Left lung (tissue), 14 donors: ENCODE measurements at places on chromosomes 7 and 10. TPM values are rescaled to one million over a fixed set of nuclear protein-coding genes. Genes with fewer than 3 reads are reported as not detected.

VIPR2 gene
- 0.47 TPM for total RNA-seq

SPDYE6 gene
- total RNA-seq, result not detected

OR6V1 gene
- total RNA-seq, result not detected

TDRD1 gene
- 0.29 TPM for total RNA-seq

FZD1 gene
- total RNA-seq, result 15.5 TPM

GIMAP2 gene
- total RNA-seq, result 14.7 TPM

CALY gene
- total RNA-seq, result not detected

ANXA8L1 gene
- total RNA-seq, result 7.2 TPM

PDK4 gene
- total RNA-seq, result 56.6 TPM

TNPO3 gene
- total RNA-seq, result 38.7 TPM

GRCh38 chr7:2523941-2524807, 4.6 kb downstream of the LFNG start:
- H3K36me3 ChIP-seq, result no peaks in the 10 kb centered on the region
- H3K27ac ChIP-seq, result peak overlapping the region; percentile 85
- H3K4me3 ChIP-seq, result peak overlapping the region; percentile 81
- DNase-seq, result no peak
- peaks cover 60% of the 10 kb centered on the region for H3K4me1 ChIP-seq

GRCh38 chr7:143287935-143288826, at the start of gene CASP2:
Gene CASP2 (plus strand): TSS chr7:143288351. CDS start chr7:143288456, 105 bp downstream.
- H3K27ac ChIP-seq, result peak within 1 kb of the TSS; percentile 82
- no peaks in the 10 kb centered on the region for H3K36me3 ChIP-seq
- peaks cover 26% of the 10 kb centered on the region for H3K4me1 ChIP-seq

DNA sequence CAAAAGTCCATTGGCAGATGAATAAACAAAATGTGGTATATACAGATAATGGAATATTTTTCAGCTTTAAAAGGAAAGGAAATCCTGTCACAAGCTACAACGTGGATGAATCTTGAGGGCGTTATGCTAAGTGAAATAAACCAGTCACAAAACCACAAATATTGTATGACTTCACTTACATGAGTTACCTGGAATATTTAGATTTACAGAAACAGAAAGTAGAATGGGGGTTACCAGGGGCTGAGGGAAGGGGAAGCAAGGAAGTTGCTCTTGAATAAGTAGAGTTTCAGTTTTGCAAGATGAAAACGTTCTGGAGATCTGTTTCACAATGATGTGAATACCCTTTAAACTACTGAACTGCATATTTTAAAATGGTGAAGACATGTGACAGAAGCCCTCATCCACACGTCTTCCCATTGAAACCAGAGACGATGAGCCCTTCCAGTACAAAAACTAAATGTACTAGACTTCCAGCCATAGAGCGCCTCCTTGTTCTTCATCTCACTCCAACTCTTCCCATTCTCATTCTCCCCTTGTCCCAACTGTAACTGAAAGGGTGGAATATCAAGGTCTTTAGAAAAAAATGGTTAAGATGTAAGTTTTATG, 62.4 kb downstream of the MICU1 start:
- H3K4me1 ChIP-seq, result no peaks in the 10 kb centered on the region
- no peaks in the 10 kb centered on the region for H3K27me3 ChIP-seq
- H3K27ac ChIP-seq, result peak overlapping the region; percentile 45
- H3K4me3 ChIP-seq, result no peak overlapping the region

GRCh38 chr10:91901784-91902677, 7.3 kb downstream of the FGFBP3 start:
- DNase-seq, result no peak
- no peaks in the 10 kb centered on the region for H3K36me3 ChIP-seq
- H3K27ac ChIP-seq, result peak overlapping the region; percentile 86
- no peaks in the 10 kb centered on the region for H3K27me3 ChIP-seq
- H3K4me1 ChIP-seq, result peaks cover 19% of the 10 kb centered on the region
- H3K4me3 ChIP-seq, result no peak overlapping the region

DNA sequence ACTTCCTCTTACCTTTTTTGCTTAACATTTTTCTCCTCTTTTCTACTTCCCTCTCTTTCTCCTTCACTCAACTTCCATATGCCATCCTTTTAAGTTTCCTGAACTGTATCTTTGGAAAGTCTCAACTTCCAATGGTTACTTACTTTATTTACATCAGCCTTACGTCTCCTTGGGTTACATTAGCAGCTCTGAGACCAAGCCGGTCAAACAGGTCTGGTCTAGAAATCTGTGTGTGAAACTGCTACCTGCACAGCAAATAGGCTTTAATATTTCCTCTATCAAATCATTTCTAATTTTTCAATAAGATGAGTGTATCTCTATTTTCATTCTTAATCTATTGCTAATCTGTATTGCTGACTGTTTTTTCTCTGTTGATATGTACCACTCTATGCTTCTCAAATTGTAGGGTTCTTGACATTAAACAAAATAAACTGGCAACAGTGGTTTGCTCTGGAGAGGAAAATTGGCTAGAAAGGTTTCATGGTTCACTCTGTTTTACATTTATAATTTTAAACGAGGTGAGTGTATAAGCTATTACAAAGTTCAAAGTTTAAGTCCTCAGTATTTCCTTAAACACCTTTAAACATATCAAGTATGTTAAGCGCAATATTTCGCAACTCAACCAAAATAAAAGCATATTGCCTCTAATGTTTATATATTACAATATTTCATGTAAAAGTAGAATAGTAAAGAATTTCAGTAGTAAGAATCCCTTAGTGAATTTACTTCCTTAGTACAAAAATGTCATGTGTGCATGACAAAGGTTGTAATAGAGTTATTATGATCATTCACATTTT, 3.6 kb upstream of the SEMA3C start:
- H3K27ac ChIP-seq, result no peak overlapping the region
- no peak overlapping the region for H3K4me3 ChIP-seq
- H3K4me1 ChIP-seq, result peaks cover 17% of the 10 kb centered on the region
- no peak for DNase-seq

DNA sequence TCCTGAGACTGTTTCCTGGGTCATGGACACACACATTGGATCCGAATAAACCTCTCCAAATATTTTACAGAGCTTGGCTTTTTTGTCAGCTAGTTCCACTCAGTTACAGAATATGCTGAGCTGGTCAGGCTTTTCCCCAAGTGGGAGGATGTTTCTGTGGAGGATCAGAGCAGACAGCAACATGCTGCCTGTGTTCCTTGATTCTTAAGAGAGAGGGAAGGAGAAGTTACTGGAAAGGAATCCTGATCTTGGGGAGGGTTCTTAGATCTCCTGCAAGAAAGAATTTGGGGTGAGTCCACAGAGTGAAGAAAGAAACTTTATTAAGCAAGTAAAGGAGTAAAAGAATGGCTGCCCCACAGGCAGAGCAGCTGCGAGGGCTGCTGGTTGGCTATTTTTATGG, 76.8 kb upstream of the RPA3 start:
- H3K4me1 ChIP-seq, result no peaks in the 10 kb centered on the region
- H3K36me3 ChIP-seq, result no peaks in the 10 kb centered on the region
- no peak overlapping the region for H3K4me3 ChIP-seq
- DNase-seq, result no peak
- no peaks in the 10 kb centered on the region for H3K27me3 ChIP-seq

GRCh38 chr10:102645388-102645740, 1.1 kb downstream of the TRIM8 start:
- H3K36me3 ChIP-seq, result no peaks in the 10 kb centered on the region
- peaks cover 44% of the 10 kb centered on the region for H3K4me1 ChIP-seq
- H3K27ac ChIP-seq, result peak overlapping the region; percentile 98
- peak; percentile 81 for DNase-seq
- peak overlapping the region; percentile 85 for H3K4me3 ChIP-seq
- H3K27me3 ChIP-seq, result no peaks in the 10 kb centered on the region

DNA sequence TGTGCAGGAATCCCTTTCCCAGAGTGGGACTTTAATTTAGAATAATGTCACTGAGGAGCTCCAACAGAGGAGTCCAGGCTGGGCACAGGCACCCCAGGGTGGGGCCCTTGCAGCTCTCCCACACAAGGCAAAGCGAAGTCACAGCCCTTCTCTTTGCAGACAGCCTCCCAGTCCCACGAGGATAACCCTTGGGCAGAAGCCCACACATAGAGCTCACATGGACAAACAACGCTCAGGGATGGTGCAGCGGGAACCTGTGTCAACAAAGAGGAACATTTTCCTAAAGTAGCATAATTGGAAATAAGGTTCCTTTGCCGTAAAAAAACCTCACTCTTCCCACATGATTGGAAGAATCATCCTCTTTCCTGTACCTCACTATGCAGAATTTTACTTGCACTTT, 29.3 kb upstream of the GGCT start:
- H3K27ac ChIP-seq, result no peak overlapping the region
- no peak overlapping the region for H3K4me3 ChIP-seq

DNA sequence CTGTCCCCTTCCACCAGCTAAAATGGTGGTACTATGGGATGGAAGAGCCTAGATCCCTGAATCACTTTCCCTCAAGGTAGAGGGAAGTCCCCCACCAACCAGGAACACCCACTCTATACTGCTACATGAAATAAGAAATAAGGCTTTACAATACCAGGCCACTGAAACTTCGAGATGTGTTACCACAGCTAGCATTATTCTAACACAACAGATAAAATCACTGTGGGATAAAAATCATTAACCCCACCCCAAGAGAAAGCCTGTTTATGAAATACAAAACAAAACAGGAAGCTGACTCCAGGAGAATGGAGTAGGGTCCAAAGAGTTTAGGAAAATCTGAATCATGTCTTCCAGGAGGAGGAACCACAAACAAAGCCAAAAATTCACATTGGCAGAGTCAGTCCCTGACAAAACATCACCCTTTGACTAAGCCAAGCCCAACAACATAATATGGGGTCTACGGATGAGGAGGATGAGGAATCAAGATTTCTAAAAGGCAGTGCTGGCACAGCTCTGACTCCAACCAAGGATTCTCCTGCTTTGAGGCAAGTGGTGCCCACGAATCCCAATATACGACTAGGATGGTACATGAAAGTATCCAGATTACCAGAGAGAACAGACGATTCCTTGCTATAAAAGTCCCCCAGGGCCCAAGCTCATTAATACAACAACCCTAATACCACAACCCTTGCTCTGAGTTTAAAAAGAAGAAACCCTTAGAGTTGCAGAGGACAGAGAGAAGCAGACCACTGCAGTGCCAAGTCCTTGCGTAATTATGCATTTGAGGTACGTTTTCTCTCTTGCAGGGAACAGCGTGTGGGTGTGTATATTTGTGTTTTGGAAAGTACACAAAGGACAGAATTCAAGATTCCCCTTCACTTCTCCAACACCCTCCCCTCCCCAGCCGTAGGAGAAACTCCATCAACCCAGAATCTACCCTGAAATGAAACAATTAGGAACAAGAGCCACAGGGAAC, 23.7 kb downstream of the XPNPEP1 start:
- H3K36me3 ChIP-seq, result no peaks in the 10 kb centered on the region
- no peak overlapping the region for H3K4me3 ChIP-seq
- H3K27me3 ChIP-seq, result no peaks in the 10 kb centered on the region
- no peak for DNase-seq
- H3K27ac ChIP-seq, result peak overlapping the region; percentile 48

GRCh38 chr10:108597031-108597430, 1326.3 kb downstream of the XPNPEP1 start:
- no peaks in the 10 kb centered on the region for H3K36me3 ChIP-seq
- DNase-seq, result no peak
- H3K27ac ChIP-seq, result no peak overlapping the region
- no peaks in the 10 kb centered on the region for H3K4me1 ChIP-seq
- H3K27me3 ChIP-seq, result no peaks in the 10 kb centered on the region
- H3K4me3 ChIP-seq, result no peak overlapping the region

DNA sequence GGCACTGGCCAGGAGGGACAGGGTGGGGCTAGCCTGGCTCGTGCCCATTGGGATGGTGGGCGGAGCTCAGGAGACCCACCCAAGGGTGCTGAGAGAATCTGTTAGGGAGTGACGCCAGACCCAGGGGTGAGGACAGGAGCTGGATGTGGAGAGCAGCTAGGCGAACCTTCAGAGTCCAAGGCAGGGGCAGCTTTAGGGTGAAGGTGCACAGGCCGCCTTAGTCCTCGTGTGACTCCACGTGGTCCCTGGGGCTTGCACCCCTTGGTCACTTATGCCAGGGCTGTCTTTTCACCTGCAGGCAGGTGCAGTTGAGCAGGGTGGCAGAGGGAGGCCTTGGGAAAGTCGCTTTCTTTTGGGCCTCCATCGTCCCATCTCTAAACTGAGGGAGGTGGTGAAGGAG, 4.3 kb downstream of the RAMP3 start:
- H3K36me3 ChIP-seq, result no peaks in the 10 kb centered on the region
- no peak overlapping the region for H3K27ac ChIP-seq
- no peak overlapping the region for H3K4me3 ChIP-seq
- peaks cover 25% of the 10 kb centered on the region for H3K27me3 ChIP-seq
- peaks cover 13% of the 10 kb centered on the region for H3K4me1 ChIP-seq
- no peak for DNase-seq

DNA sequence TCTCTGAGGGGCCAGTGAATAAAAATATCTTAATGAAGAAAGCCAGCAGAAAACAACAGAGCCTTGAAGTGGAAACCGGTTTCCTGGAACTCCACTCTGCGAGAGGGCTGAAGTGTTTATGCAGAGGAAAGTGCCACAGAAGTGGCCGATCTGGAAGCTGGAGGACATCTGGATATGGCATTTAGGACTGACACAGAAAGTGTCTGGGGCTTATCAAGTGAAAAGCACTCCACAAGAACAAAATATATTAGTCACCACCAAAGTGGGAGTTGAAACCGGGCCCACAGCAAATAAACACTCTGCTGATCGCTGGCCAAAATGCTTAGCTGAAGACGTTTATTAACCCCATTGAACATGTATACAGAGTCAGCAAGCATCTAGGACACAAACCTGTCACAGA, 7.8 kb downstream of the NOD1 start:
- H3K36me3 ChIP-seq, result no peaks in the 10 kb centered on the region
- H3K4me1 ChIP-seq, result peaks cover 84% of the 10 kb centered on the region
- H3K27me3 ChIP-seq, result no peaks in the 10 kb centered on the region
- DNase-seq, result peak; percentile 91

GRCh38 chr10:36341471-36341870, 699.4 kb upstream of the FZD8 start:
- H3K36me3 ChIP-seq, result no peaks in the 10 kb centered on the region
- H3K4me1 ChIP-seq, result no peaks in the 10 kb centered on the region
- DNase-seq, result no peak
- no peak overlapping the region for H3K4me3 ChIP-seq

- H3K27me3 ChIP-seq, result no peaks in the 10 kb centered on the region
- peaks cover 36% of the 10 kb centered on the region for H3K36me3 ChIP-seq
- peak overlapping the region; percentile 55 for H3K27ac ChIP-seq
- no peak for DNase-seq
- H3K4me1 ChIP-seq, result peaks cover 100% of the 10 kb centered on the region
Measured at GRCh38 chr7:6382817-6383216, 64.9 kb downstream of the DAGLB start.

DNA sequence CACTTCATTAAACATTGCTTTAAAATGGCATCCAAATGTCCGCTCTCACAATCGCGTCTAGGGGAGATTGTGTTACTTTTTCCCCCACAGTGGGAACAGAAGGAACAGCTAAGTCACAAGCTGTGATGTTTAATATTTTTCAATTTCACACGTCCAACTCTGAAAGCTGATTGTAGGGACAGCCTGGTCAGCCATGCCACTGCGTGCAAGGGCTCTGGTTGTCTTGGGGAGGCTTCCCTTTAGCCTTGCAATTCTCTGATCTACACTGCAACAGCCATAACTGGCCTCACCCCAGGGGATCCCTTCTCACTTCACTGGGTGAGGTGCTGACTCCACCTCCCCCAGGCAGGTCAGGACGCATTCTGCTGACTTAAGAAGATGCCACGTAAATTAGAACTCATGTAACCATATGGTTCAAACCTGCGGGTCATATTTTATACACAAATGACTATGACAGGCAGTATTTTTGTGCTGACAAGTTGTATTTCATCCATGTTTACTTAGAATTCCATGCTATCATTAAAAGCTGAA, 425.2 kb upstream of the NFE2L3 start:
- no peak overlapping the region for H3K4me3 ChIP-seq
- H3K36me3 ChIP-seq, result no peaks in the 10 kb centered on the region
- H3K27me3 ChIP-seq, result no peaks in the 10 kb centered on the region

GRCh38 chr10:131650169-131650705, 250.6 kb upstream of the PPP2R2D start:
- H3K27me3 ChIP-seq, result peaks cover 58% of the 10 kb centered on the region
- no peak overlapping the region for H3K27ac ChIP-seq
- H3K4me3 ChIP-seq, result no peak overlapping the region
- no peaks in the 10 kb centered on the region for H3K36me3 ChIP-seq
